COR-L47 (cell line): ENCODE measurements at places on chromosomes 13 and 19.

GRCh38 chr19:44800461-44800860 is 8.4 kb upstream of the BCAM start:
- peak; percentile 78 for DNase-seq

DNA sequence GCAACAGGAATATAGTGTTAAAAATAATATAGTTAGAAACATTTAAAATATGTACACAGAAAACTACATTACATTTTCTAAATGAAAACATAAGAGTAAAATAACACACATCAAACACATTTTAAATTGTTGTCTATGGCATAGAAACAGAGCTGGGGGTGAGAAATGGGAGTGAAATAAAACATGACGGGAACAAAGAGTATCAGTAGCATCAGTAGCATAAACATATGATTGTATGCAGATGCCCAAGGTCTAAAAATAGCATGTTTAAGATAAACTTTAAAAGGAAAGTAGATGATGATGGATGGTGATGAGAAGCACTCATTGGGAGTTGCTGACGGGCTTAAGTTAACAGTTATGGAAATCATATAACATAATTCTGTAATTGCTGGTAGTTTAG is 1221.7 kb upstream of the SPRY2 start:
- no peak for DNase-seq

DNA sequence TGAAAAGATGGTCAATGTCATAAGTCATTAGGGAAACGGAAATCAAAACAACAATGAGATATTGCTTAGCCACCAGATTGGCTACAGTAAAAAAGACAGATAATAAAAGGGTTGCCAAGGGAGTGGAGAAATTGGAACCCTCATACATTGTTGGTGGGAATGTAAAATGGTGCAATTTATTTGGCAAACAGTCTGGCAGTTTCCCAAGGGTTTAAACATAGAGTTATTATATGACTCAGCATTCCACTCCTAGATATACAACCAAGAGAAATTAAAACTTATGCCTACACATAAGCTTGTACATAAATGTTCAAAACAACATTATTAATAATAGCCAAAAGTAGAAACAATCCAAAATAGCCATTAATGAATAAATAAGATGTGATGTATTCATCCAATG is 9.9 kb upstream of the ZNF227 start:
- no peak for DNase-seq

DNA sequence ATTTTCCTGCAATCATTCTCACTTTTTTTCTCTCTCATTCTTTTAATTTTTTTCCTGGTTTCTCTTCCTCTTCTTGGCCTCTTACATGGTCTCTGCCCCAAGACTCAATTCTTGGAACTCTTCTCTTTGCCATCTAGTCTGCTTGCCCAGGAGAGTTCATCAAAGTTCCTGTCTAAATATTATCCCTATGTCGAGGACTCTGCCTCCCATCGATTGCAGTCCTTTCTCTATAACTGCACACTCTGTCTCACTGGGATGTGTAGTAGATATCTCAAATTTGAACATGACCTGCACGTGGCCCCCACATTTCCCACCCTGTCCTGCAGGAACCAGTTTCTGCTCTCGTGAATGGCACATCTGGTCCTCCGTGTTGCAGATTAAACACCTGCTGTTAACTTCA is 204.7 kb upstream of the TMTC4 start:
- DNase-seq = no peak

- no peak for DNase-seq
These were observed 6.6 kb upstream of the ZDHHC20 start for GRCh38 chr13:21465710-21466160.

GRCh38 chr19:58346961-58347929 is 6.0 kb downstream of the A1BG start:
- DNase-seq = peak; percentile 68

DNA sequence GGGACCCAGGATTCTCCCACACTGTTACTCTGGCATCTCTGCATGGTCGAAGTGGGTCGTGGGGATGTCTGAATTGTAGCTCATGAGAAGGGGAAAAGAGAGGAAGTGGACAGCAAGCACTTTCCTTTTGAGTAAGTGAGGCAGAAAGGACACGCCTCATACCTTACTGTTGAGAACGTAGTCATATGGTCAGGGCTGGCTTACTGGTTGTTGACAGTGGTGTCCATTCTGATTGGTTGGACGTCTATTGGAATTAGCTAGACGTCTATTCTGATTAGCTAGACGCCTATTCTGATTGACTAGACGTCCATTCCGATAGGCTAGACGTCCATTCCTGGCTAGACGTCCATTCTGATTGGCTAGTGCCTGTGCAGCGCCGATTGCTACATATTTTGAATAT is 12.4 kb downstream of the GRIN2D start:
- DNase-seq = no peak

DNA sequence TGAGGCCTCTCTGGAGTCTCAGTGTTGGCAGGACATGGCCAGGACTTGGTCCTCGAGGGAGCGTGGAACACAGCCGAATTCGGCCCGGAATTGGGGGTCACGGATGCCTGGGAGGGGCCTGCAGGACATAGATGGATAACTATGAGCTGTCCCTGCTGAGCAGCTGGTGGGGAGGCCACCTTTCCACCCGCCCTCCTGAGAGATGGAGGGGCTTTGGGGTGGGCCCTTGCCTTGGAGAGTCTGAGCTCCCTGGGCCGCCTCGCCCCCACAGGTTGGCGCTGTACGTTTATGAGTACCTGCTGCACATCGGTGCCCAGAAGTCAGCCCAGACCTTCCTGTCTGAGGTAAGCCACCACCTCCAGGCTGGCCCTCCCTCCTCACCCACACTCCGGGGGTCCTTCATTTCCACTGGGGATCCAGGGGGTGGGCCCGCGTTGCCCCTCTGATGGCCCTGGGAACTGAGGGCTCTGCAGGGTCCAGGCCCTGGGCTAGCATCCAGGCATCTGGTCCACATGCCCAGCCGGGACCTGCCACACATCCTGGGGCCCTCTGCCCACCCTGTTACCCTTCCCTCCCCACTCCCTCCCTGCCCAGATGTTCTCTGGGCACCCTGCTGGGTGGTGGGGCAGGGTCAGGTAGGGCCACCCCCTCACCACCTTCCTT is 8.0 kb downstream of the SSBP4 start:
- DNase-seq = no peak

- DNase-seq = no peak
These were observed 6.3 kb upstream of the HCN2 start for GRCh38 chr19:583198-583967.

GRCh38 chr13:77009011-77009410 is 17.1 kb downstream of the CLN5 start:
- no peak for DNase-seq

- no peak for DNase-seq
These were observed 27.3 kb downstream of the IGFL1 start for GRCh38 chr19:46256855-46257254.

DNA sequence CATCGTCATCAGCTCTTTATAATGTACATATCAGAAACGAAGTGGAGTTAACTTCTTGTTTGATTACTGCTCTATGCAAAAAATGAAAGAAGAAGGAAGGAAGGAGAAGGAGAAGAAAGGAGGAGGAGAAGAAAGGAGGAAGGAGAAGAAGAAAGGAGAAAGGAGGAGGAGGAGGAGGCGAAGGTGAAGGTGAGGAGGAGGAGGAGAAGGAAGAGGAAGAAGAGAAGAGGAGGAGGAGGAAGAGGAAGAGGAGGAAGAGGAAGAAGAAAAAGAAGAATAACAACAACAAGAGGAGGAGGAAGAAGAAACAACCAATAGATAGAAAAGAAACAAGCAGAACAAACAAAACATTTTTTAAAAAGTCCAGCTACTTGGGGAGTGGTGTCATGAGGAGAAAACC is 13.1 kb downstream of the NUFIP1 start:
- no peak for DNase-seq

DNA sequence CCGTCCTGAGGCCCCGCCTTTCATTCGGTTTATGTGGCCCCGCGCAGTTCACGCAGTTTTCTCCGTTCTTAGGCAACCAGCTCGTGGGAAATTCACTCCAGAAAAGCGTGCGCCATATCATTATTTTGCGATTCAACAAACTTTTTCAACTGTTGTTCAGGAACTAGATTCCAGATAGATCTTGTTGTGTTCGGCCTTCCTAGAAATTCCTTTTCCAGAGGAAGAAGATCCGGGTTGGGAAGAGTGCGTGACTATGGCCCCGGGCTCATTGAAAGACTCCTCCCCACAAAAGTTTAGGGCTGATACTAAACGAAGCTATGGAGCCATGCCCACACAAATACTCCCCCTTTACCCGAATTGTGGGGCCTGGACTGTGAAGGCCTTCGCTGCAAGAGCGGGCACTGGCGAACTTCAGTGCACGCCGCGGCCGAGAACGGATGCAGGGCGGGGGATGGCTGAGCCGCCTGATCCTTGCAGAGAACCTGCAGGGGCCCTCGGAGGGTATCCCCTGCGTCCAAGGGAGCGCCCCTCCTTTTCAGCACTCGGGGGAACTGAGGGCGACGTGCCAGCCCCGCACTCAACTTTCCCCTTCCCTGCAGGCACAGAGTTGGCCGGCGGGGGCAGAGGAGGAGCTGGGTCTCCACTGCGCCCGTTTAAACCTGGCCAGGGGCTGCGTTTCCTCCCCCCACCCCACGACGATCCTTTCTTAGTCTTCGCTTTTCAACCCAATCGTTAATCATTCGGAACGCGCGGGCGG is 904 bp upstream of the SOX1 start:
- peak; percentile 84 for DNase-seq

- DNase-seq = no peak
These were observed 5.0 kb downstream of the ADAT3 start for GRCh38 chr19:1910177-1910576.

GRCh38 chr19:47075179-47075810 is 26.9 kb upstream of the TMEM160 start:
- DNase-seq = no peak

- no peak for DNase-seq
These were observed 302.1 kb downstream of the DIAPH3 start for GRCh38 chr13:59861676-59862075.

DNA sequence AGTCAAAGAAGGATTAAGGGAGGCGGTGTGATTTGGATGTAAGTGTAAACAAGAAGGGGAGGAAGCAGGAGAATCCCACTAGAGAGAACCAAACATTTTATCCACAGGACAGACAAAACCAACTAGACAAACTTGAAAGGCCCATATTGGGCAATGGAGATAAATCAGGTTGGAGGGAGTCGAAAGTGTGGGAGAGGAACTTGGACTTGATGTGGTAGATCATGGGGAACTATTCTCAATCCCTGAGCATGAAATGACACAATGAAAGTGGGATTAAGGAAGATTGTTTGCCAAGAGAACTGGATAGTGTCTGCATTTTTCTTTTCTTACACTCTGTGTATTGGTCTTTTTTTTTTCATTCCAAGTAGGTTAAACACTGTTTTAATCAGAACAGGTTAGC is 17.9 kb downstream of the GPR183 start:
- no peak for DNase-seq

DNA sequence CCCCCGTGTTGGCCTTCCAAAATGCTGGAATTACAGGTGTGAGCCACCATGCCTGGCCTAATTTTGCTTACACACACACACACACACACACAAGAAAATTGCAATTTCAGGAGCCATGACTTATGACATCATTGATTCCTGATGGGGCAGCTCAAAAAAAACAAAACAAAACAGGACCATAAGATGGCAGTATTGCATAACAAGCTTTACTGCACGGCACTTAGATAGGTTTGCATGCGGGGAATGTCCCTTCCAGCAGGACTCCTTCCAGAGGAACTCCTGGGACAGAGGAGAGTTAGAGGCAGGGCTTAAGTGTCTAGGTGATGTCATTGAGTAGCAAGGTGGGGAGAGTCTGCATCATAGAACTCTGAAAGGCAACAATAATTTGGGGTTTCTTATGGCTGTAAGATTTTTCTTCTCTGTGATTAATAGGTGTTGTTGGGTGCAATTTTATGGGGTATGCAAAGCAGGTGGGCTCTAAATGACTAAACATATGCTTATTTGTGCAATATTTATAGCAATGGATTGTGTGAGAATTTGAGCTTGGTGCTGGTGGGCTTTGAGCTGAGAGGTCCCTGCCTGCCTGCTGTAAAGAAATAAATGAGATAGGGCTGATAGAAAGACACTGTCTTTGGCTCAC is 9.0 kb upstream of the ACSBG2 start:
- peak; percentile 61 for DNase-seq

GRCh38 chr19:18456974-18457373 is 19.0 kb upstream of the ISYNA1 start:
- DNase-seq = no peak

- no peak for DNase-seq
These were observed 377 bp downstream of the CA11 start for GRCh38 chr19:48645620-48646000.

GRCh38 chr19:53085496-53085895 is 17.7 kb downstream of the ZNF160 start:
- DNase-seq = no peak

- no peak for DNase-seq
These were observed 55.0 kb downstream of the TSHZ3 start for GRCh38 chr19:31294189-31294588.

- no peak for DNase-seq
These were observed 114.6 kb downstream of the KDM4B start for GRCh38 chr19:5083547-5083965.

DNA sequence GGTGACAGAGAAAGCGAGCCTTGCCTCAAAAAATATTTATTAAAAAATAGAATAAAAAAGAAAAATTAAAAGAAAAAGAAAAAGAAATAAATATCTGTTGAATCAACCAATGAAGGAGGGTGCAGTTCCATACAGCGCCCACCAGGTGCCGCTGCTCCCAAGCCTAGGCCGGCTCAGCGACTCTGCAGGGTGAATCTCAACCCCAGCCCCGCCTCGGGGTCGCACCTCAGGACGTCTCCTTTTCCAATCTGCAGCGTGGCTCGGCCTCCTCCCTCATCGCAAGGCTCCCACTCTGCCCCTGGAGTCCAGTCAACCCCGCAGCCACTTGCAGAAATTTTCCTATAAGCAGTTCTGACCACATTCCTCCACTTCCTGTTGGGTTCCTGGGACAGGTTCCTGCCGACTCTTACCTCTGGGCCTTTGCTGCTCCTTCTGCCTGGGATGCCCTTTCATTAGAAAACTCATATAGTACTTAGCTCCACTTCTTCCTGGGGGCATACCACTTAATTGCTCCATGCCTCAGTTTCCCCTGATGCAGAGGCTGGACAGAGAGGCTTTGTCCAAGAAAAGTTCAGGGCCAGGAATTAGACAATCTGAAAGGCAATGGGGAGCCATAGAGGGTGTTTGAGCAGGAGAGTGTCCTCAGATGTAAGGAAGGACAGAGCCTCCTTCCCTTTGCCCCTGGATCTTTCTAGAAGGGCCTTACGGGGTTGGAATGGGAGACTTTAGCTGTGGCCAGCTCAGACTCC is 24.3 kb downstream of the NFILZ start:
- peak; percentile 1 for DNase-seq

- DNase-seq = no peak
These were observed 144.5 kb downstream of the RGCC start for GRCh38 chr13:41601718-41602445.

GRCh38 chr19:39915848-39916215 is 18.6 kb downstream of the FCGBP start:
- no peak for DNase-seq

DNA sequence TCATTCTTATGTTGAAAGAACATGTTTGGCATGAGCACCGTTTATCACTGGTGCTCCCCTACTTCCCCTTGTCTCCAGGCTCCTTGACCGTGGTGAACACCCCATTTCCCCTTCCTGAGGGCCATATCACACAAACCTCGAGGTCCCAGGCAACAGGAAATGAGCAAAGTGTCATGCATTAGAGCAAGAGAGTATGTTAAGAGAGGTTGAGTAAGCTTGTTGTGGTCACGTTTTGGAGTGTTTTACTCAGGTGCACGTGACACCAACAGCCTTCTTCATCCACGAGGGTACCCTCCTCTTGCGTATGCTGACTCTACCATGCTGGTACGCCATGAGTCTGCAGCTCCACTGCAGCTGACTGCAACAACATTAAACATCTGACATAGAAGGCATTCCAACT is 482.2 kb upstream of the NBEA start:
- no peak for DNase-seq

GRCh38 chr13:51154029-51154555 is 43.0 kb upstream of the C13orf42 start:
- DNase-seq = no peak
